GM04503 (cell line): ENCODE measurements at places on chromosomes 16 and 17.

- DNase-seq: peak; percentile 60
Measured at GRCh38 chr17:32536736-32537643, 50.2 kb downstream of the CDK5R1 start.

GRCh38 chr16:78775161-78775561, 675.7 kb downstream of the WWOX start:
- no peak for DNase-seq

GRCh38 chr17:29074488-29074887, 31.5 kb downstream of the PIPOX start:
- no peak for DNase-seq

DNA sequence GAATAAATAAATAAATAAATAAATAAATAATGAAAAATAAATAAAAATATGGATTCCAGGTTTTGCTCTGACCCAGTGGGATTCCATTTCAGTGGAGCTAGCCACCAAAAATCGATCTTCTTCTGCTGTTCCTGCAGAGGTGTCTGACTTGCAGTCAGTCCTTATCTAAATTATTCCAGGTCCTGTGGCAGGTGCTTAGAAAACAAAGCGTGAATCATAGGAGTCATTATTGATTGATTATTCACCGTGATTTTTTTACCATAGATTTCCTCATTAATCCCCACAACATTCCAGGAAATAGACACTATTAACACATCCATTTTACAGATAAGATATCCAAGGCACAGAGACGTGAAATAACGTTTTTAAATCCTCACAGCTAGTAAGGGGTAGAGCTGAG, 31.5 kb upstream of the ABR start:
- no peak for DNase-seq

DNA sequence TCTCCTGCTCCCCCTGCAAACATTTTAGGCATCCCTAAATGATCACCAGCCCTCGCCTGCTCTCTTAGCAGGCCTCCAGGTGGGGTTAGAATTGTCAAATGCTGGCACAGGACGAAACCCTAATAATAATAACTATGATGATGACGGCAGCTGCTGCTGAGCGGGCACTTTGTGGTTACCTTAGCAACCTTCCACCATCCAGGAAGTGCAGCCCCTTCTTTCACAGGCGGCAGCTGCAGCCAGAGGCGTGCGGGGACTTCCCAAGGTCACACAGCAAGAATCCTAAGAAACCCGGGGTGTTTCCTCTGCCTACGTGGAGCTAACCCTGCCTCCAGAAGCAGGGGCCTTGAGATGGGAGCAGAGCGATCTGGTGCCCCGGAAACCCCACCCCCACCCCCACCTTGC, 22.4 kb upstream of the EIF1 start:
- DNase-seq: no peak

GRCh38 chr16:89549007-89549700, 11.3 kb upstream of the RPL13 start:
- DNase-seq: no peak

- no peak for DNase-seq
Measured at GRCh38 chr16:89174877-89175276, 3.3 kb downstream of the CDH15 start.

DNA sequence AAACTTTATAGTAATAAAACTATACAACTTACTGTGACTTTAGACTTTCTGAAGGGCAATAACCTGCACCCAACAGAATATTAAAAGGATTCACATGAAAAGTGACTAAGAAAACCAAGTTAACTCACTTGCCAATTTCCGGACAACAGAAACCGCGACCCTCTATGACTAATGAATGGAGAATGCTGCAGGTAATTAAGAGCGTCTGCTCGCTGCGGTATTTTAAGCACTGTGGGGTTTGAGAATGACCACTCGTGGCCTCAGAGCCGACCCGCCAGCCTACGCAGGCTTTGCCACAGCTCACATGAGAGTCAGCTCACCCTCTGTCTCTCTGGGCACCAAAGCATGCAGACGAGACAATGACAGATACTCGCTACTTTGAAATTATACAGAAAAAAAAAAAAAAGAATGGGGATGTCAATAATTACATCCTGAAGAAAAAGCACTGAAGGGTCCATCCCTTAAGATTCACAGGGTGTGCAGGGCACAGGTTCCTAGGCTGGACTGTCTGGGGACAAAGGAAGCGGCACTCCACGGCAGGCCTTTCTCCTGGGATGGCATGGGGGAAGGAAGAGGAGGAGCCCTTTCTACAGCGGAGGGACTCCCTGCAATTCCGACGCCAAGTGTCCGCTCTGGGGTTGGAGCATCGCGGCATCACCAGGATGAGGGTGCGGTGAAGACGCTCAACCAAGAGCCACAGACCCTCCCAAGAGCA, 35.0 kb downstream of the ZCCHC14 start:
- DNase-seq: peak; percentile 94

DNA sequence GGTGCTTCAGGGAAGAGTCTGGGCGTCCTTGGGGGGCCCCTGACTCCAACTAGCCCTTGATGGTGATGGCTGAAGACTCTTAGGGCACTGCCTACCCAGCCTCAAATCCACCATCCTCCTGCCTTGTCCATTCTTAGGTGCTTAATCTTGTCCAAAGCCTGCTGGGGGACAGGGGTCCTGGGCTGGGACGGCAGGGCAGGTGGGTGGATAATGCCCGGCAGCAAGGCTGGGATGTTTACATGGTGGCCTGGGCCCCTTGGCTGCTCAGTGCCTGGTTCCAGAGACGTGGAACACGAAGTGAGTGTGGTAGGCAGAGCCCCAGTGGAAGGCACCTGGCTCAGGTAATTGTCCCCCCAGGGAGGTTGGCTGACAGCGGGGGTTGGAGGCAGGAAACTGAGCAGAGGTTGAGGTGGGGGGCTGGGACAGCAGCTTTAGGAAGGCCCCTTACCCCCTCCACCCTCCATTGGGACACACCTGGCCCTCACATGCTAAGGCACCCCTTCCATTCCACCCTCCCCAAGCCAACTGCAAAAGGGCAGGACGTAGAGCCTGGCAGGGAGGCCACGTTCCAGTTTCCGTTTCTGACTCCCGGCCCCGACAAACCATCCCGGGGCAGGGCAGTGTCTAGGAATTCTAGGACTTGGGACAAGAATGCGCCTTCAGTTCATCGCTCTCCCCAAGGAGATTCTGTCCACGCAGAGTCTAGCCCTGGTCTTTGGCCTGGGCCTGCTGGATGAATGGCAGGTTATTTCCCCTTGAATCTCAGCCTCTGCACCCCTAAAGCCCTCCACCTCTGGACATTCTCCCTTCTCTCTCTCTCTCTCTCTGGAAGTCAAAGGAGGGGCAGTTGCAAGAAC, 1.9 kb downstream of the FOXJ1 start:
- no peak for DNase-seq

- no peak for DNase-seq
Measured at GRCh38 chr17:56359518-56359917, 206.2 kb downstream of the ANKFN1 start.

DNA sequence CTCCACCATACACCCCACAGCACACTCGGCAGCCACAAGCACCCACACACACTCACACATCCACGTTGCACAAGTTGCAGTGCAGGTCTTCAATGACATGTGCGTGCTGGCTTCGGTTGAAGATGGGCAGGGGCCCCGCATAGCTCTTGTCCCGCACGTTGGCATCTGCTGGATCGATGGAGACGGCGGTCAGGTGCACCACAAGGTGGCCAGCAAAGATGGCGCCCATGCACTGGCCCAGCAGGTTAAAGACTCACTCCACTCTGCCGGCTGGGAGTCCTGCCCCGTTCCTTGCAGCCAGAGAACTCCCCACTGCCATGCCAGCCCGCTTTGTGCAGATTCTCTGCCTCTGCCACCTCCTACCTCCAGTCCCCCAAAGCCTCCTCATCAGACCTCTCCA, 7.6 kb upstream of the TPPP3 start:
- no peak for DNase-seq

DNA sequence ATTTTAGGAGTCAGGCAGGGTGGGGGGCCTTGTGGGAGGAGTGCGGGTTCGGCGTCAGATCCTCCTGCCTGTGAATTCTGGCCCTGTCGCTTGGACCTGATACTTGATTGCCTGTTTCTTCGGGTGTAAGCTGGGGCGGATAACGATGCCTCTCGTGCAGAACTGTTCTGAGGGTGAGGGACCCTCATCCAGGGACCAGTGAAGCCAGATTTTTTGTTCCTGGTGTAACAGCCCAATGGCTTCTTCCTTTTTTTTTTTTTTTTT, 1.3 kb downstream of the TBCD start:
- DNase-seq: no peak

DNA sequence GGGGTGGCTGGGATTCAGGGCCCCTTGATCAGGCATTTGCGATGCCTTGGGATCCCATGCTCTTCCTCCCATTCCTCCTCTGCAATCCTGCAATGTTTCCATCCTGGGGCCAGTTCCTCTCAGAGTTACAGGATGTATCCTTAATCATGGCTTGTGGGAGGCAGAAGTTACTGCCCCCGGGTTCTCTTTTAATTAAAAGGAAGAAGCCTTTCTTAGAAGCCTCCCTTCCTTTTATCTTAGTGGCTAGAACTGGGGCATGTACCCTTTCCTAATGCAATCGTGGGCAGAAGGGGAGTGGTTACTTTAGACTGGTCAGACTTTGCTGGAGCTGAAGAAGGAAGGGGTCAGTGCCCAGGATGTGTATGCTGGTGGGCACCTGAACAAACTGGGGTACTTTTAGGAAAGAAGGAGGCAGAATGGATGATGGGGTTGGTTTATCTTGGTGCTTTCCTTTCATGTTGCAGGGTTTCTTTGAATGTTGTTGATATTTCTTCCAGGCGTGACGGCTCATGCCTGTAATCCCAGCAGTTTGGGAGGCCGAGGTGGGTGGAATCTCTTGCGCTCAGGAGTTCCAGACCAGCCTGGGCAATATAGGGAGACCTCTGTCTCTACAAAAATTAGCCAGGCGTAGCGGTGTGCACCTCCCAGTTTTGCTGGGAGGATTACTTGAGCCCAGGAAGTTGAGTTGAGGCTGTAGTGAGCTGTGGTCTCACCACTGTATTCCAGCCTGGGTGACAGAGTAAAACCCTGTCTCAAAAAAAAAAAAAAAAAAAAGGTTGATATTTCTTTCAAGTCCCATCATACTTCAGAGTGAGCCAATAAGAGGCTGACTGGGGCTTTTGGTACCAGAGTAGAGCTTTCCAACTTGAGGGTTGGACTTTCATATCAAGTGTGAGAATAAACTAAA, 13.2 kb upstream of the SPN start:
- no peak for DNase-seq
